Karpas-422 (cell line): ENCODE measurements at places on chromosomes 1 and 21. TPM values are rescaled to one million over a fixed set of nuclear protein-coding genes. Genes with fewer than 3 reads are reported as not detected.

Gene UTS2
- not detected in 2 replicates for total RNA-seq

Gene RPL5
- 2,490 and 3,153 TPM in 2 replicates for total RNA-seq

Gene DISP1
- 0.18 and 1.2 TPM in 2 replicates for total RNA-seq

Gene TRPM2
- total RNA-seq = 0.90 TPM in 1 of 2 replicates, not detected in the other

Gene TFF2
- total RNA-seq = not detected in 2 replicates

Gene RABIF
- total RNA-seq = 7.5 and 7.8 TPM in 2 replicates

Gene OSCP1
- total RNA-seq = 11.8 and 15.0 TPM in 2 replicates

Gene CCDC185
- total RNA-seq = not detected in 2 replicates

Gene CRB1
- not detected in 2 replicates for total RNA-seq

Gene SPRR5
- not detected in 2 replicates for total RNA-seq

Gene OR2L13
- total RNA-seq = not detected in 2 replicates

Gene GBP1
- total RNA-seq = 0.29 and 0.34 TPM in 2 replicates

Gene CELA2B
- total RNA-seq = not detected in 2 replicates

DNA sequence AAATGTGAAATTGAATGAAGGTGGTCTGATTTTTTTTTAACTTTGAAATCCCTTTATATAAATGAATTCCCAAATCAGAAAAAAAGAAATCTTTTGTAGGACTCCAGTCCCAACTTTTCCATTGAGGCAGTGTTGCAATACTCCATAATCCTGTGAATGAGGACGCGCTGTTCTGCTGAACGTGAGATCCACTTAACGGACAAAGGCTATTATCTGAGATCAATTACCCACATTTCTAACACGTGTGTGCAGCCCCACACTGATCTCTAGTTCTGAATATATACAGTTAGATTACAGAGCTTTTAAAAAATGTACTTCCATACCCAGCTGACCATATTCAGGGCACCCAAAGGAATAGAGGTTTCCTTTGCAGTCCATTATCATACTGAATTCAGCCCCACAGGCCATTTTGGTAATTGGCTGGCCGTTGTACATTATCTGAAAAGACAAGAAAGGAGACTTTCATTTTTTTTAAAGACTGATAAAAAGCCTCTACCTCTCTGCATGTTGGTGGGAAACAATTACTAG lies 19.0 kb downstream of the RCC2 start:
- no peak for DNase-seq

DNA sequence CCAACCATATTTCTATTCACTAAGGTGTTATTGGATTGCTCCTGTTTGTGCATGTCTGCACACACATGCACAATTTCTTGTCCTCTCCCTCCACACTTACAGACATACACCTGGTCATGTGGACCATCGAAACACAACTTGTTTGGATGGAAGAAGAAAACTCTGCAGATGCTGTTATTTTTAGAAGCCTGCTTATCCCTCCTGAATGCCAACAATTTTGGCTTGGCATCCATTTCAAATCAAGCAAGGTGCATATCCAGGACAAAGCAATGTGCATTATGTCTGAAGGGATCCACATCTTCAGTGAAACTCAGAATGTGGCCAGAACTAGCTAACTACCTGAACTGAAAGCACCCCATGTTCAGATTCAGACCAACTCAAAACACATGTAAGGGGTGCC lies 98.9 kb upstream of the ADAR start:
- no peak for DNase-seq

GRCh38 chr1:21289700-21290545 lies at the start of gene ECE1:
Gene ECE1 (minus strand): TSS chr1:21290463. CDS start chr1:21290414, 49 bp downstream.
- peak; percentile 77 for DNase-seq

DNA sequence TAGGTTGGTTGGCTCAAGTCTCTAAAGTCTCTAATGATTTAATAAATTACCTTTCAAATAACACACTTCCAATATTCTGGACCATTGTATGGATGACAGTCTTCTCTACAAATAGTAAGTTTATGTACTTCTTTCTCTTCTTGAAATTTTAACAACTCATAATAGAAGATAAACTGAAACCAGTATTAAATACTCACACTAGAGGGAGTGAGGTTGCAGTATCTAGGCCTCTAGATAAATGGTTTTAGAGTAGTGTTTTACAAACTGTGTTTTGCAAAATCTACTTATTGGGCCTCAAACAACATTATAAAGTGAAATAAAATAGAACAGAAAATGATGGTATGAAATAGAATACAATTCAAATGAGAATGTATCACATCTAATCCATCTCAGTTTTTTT lies 479.9 kb upstream of the BRINP3 start:
- no peak for DNase-seq

- no peak for DNase-seq
Measured at GRCh38 chr1:199018471-199019135, 379.8 kb downstream of the PTPRC start.

DNA sequence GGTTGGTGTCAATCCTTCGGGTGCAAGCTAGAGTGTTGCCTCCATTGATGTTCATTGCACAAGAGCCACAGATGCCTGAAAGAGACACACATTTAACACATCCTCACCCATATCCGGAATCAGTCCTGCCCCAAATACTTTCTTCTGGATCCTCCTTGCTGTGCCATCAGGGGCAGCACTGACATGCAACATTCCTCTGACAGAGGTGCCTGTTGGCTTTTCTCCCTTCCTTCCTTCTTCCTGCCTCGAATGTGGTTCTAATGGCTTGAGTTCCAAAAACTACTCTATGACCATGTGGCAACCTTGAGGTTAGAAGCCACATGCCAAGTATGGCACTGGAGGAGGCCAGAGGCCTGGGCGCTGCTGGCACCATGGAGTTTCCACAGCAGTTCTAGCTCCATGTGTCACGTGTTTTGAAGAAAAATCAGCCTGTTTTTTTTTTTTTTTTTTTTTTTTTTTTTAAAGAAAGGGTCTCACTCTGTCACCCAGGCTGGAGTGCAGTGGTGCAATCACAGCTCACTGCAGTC lies 17.0 kb upstream of the ATP13A2 start:
- no peak for DNase-seq

- no peak for DNase-seq
Measured at GRCh38 chr1:164647211-164647610, 88.2 kb downstream of the PBX1 start.

DNA sequence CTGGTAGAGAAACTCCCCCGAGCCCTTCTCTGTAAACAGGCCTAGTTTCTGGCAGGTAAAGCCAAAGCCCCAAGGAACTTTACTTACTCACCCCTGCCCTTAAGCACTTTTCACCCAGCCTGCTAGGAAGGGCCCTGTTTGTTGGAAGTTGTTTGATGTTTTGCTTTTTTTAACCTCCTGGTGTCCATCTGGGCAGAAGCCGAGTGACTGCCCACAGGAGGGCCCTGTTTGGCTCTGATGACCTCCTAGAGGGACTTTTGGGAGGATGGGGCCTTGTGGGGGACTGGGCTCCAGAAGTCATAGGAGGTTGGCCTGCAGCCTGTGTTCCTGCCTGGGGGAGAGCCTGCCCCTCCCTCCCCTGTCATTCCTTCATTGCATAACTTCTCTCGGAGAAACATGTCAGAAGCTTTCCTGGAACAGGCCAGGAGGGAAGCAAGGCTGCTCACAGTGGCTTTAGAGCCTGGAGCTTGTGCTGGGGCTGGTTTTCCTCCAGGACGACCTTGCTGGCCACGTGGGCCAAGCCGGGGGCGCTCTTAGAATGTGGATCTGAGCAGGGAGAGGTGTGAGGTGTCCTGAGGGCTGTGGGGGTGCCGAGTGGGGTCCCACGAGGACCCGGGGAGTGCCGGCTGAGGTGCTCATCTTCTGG lies 33.9 kb downstream of the COQ8A start:
- no peak for DNase-seq

DNA sequence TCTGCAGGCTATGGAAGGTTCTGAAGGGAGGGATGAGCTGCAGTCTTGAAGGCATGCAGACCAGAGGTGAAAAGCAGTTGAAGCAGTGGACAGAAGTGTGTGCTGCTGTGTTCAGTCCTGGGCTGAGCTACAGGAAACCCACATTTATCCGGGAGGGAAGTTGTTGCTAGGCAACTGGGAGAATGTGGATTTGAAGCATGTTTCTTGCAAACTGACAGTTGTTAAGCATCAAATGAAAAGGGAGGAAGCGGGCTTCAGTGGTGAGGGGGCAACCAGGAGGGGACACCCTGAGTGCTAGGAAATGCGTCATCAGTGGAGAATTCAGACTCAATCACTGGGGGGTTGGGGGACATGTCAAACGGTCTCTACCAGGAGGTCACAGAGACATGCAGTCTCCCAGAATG lies 28.7 kb downstream of the ABCA4 start:
- DNase-seq = no peak

- DNase-seq = no peak
Measured at GRCh38 chr1:151512801-151513625, 1.8 kb downstream of the CGN start.

DNA sequence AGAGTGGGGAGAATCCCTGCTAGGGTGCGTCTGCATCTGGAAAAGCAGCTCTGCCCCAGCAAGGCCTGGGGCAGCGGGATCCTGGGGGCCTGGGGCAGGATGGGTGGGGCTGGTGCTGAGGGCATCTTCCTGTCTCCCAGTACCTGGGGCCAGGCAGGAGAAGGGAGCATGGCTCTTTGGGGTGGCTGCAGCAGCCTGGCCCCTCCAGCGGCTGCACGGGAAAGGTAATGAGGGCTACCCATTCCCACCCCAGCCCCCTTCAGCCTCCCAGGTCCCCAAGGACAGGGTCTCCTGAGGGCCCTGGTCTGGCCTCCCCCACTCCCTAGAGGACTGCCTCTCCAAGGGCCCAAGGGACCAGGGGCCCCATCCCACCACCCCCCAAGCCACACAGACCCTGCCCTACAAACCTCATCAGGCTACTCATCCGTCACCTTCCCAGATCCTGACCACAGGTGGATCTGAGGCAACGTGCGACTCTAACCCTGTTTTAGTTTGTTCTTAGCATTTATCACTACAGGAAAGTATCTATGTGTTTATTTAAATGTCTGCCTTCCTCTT lies 910 bp upstream of the ANKRD65 start:
- DNase-seq = no peak

DNA sequence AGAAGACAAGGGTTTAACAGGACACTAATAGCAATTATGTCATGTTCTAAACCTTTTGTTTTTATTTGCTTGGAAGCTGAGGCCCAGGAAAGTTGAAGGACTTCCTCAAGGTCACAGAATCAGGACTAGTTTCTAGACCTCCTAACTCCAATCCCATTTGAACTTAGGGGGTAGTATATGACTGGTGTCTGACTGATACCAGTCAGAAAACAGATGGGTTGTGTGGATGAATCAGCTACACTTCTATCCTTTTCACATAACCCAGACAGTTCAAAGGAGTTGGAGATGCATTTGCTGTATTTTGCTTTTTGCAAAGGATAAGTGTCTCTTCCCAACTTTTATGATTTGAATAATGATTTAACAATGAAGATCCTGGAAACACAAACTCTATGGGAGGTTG lies 322.5 kb downstream of the HLX start:
- DNase-seq = no peak

- DNase-seq = peak; percentile 2
Measured at GRCh38 chr21:44392916-44393315, 39.5 kb downstream of the TRPM2 start.

DNA sequence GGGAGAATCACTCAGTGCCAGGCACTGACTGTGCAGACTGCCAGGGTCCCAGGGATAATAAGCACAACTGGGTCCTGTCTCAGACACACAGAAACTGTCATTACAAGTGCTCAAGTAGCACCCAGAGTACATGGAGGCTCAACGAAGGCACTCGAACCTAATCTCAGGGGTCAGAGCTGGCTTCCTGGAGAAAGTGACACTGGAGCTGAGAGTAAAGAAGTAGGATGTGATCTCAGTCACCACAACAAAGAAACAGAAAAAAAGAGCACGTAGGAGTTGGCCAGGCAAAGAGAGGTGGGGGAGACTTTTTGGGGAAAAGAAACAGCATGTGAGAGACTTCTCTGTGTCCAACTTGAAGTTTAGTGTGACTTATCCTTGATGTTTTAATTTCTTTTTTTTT lies 1.3 kb downstream of the CATSPER4 start:
- no peak for DNase-seq

DNA sequence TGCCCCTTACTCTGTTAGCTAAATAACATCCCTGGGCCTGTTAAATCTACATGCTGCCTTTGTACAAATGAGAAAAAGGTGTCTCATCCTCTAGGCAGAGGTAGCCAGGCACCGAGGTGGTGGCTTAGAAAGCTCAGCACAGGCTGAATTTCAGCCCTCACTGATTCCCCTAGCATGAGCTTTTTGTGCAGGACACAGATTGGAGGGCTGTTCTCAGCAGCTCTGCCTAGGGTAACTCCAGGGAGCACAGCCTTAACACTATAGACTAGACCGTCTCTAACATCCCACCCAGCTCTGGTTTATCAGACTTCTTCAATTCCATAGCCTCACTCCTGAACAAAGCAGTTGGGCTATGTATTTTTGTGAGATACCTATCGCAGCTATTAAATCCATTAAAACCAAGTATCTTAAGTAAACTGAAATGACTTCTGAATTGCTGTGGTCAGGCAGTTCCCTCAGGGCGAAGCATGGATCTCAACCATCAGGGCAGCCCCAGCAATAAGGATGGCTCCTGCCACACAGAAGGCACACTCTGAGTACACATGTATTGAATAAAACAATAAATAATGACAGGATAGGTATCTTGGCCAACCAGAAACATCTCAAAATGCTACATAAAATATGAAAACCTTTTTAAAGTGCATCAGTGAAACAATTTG lies 14.8 kb downstream of the S100A6 start:
- no peak for DNase-seq

GRCh38 chr1:37764414-37764825 lies 500 bp downstream of the EPHA10 start:
- peak; percentile 57 for DNase-seq

DNA sequence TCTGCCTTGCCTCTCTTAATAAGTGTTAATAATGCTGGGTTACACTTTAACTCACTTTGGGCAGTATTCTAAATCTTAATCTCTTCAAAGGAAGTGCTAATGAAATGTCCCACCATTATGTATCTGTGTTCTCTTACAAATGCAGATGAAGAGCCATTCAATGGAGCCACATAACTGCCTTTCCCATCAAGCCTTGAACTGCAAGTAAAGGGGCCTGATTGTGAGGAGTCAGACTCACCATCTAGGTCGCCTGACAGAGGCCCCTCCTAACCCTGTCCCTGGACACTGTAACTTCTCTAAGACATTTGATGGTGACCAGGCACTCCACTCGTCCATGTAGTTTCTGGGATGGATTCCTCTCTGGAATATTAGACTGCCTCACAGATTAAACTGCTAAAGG lies 329.4 kb downstream of the KIF26B start:
- DNase-seq = no peak

GRCh38 chr1:74429580-74429979 lies 82.8 kb downstream of the LRRC53 start:
- no peak for DNase-seq

DNA sequence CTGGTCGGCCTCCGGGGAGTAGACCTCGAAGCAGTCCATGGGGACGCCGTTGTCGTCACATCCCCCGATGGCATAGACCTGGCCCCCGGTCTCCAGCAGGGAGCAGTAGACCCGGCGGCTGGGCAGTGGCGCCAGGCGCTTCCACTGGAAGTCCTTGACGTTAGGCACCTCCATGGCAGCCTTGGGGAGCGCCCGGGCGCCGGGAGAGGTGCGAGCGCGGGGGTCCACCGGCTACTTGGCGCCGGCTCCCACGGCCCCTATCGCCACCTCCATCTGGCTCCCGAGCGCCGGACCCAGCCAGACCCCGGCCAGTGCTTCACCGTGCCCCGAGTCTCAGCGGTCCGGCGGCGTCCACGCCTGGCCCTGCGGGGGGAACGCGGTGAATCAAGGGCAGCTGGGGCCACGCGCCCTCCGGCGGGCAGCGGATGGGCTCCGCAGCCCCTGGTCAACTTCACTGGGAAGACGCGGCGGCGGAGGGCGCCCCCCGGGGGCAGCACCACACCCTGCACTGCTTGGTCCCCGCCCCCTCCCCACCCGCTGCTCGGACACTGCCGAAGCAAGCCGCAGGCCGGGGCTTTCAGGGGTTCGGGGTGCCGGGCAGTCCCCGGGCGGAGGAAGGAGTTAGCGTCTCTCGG lies 13.2 kb downstream of the KLHDC8A start:
- DNase-seq = no peak
